Tibial nerve (tissue), 4 donors: ENCODE measurements at places on chromosomes 13 and 19. TPM values are rescaled to one million over a fixed set of nuclear protein-coding genes. Genes with fewer than 3 reads are reported as not detected.
A peak's percentile ranks its signal among the peaks of the same experiment; 100 is the strongest.

The PTGER1 gene
- 3.1 TPM for total RNA-seq

GRCh38 chr19:1239796-1240737 lies 1.5 kb upstream of the ATP5F1D start:
- H3K27me3 ChIP-seq, result no peaks in the 10 kb centered on the region
- peaks cover 5% of the 10 kb centered on the region for H3K4me1 ChIP-seq
- peak; percentile 79 for DNase-seq
- no peaks in the 10 kb centered on the region for H3K36me3 ChIP-seq

- H3K27me3 ChIP-seq, result no peaks in the 10 kb centered on the region
- peak; percentile 44 for DNase-seq
- no peaks in the 10 kb centered on the region for H3K36me3 ChIP-seq
- no peak overlapping the region for H3K27ac ChIP-seq
- peaks cover 26% of the 10 kb centered on the region for H3K4me1 ChIP-seq
- H3K4me3 ChIP-seq, result no peak overlapping the region
Observed at GRCh38 chr13:35957241-35957731, 173.9 kb downstream of the DCLK1 start.

DNA sequence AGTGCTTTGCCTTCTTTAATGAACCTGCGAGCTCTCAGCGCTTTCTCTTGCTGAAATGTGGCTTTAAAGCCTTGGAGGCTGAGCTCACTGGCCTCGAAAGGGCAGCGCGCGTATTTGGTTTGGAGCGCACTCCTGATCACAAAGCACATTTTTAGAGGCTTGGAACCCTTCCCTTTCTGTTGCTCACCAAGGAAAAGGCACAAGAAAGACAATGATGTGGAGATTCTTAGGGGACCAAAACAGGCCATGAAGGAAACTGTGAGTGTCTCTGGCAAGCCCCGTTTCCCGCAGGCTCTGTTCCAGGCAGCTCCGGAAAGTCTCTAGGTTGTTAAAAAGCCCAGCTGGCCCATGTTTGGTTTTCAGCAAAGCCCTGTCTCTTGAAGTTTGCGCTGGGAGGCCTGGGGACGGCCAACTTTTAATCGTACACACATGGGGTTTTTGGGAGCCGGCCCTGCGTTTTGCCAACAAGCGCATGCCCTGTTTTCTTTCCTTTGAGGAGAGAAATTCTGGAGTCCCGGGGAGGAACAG lies 9.4 kb upstream of the SPC24 start:
- DNase-seq, result peak; percentile 75
- peaks cover 8% of the 10 kb centered on the region for H3K36me3 ChIP-seq
- H3K27ac ChIP-seq, result peak overlapping the region; percentile 97
- peak overlapping the region; percentile 2 for H3K4me3 ChIP-seq

The XPO4 gene
- 15.3 TPM for total RNA-seq

DNA sequence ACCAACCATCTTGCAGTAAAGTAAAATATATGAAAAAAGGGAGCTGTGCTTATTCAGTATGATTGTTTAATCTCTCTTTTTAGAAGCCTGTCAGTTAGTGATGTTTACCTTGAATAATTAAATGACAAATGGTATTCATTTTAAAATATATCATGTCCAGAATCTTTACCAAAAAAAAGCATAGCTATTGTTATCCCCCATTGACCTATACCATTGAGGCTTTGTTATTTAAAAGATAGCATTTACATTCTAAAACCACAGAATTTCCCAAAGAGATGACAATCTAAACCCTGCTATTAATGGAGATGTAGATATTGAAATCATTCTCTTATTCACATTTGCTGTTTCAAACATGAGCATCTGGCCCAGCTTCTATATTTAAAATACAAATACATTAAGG lies 2.2 kb downstream of the CNMD start:
- no peaks in the 10 kb centered on the region for H3K36me3 ChIP-seq
- no peaks in the 10 kb centered on the region for H3K27me3 ChIP-seq
- H3K4me1 ChIP-seq, result no peaks in the 10 kb centered on the region
- H3K4me3 ChIP-seq, result no peak overlapping the region
- DNase-seq, result no peak
- H3K27ac ChIP-seq, result no peak overlapping the region

The IGFL1 gene
- total RNA-seq, result not detected

- H3K4me3 ChIP-seq, result no peak overlapping the region
- no peaks in the 10 kb centered on the region for H3K4me1 ChIP-seq
- no peaks in the 10 kb centered on the region for H3K36me3 ChIP-seq
- H3K27ac ChIP-seq, result no peak overlapping the region
- DNase-seq, result no peak
Observed at GRCh38 chr13:43196750-43197370, 173.5 kb downstream of the DNAJC15 start.

DNA sequence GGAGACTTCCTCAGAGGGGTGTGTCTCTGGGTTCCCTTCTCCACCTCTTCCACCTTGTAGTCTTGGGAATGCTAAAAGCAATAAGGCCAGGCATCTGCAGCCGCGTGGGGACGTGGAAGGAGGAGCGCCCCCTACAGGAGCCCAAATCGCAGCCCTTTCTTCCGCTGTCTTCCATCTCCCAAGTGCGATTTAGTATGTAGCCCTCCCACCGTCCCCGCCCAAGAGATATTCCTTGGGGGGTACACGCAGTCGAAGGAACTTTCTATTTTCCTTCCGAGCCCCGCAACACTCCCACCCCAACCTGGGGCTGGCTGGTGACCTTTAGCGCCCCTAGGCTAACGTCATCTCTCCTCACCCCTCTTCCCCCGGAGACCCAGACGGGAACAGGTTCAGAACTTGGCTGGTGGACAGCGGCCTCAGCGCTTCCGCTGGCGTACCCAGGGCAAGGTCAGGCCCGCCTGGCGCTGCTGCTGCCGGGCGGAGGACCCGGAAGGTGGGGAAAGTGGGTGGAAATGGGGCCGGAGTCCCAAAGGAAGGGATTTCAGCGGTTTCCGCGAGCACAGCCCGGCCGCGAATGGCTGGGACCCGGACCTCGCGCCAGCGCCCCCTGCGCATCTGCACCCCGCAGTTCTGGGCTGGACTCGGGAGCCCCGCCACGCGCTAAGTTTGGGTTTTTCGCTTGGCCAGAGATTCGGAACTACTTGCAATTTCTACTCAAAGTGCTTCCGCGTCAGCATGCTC lies 2.1 kb upstream of the PCDH8 start:
- H3K36me3 ChIP-seq, result no peaks in the 10 kb centered on the region
- H3K4me3 ChIP-seq, result peak overlapping the region; percentile 50
- DNase-seq, result peak; percentile 54
- peaks cover 50% of the 10 kb centered on the region for H3K27me3 ChIP-seq
- peaks cover 11% of the 10 kb centered on the region for H3K4me1 ChIP-seq

DNA sequence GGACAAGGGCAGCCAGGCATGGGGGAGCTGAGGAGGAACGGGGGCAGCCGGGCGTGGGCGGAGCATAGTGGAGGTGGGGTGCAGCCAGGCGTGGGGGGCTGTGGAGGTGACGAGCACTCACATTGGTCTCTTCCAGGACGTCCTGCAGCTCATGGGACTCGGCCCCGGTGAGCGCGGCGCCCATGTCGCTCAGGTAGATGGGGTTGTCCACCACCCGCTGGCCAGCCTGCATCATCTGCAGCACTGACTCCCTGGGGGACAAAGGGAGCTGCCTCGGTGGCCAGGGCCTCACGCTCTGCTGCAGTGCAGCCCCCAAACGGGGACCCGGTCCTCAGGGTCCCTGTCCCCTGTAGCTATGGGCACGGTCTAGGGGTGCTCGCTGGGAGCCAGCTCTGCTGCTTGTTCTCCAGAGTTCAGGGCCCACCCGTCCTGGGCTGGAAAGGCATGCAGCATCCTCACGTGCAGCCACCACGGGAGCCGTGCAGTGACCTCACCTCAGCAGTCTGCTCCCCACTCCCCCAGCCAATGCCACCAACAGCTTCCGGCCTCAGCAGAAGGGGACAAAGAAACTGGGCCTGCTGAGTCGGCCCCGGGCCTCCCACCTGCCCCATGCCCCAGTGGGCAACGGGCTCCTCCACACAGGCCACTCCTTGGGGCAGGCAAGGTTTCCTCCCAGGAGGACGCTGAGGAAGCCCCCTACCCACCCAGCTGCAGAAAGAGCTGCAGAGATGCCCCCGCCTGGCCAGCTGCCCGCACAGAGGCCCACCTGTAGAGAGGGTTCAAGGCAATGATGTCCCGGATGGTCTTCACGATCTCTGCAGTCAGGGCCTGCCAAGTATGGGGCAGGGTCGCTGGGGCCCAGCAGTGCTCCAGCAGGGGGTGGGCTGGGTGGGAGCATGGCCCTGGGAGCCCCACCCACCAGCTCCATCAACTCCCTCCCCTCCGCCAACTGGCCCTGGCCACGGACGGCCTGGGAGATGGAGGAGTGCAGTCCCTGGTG lies 12.1 kb downstream of the LONP1 start:
- H3K4me3 ChIP-seq, result no peak overlapping the region
- H3K36me3 ChIP-seq, result peaks cover 34% of the 10 kb centered on the region
- no peak for DNase-seq

The ACP4 gene
- total RNA-seq, result not detected

The PDX1 gene
- not detected for total RNA-seq
